ENCODE measurements at places on chromosomes 11 and 22.

- no peak for DNase-seq
Observed at GRCh38 chr11:93196816-93197379, 893 bp downstream of the SLC36A4 start.

DNA sequence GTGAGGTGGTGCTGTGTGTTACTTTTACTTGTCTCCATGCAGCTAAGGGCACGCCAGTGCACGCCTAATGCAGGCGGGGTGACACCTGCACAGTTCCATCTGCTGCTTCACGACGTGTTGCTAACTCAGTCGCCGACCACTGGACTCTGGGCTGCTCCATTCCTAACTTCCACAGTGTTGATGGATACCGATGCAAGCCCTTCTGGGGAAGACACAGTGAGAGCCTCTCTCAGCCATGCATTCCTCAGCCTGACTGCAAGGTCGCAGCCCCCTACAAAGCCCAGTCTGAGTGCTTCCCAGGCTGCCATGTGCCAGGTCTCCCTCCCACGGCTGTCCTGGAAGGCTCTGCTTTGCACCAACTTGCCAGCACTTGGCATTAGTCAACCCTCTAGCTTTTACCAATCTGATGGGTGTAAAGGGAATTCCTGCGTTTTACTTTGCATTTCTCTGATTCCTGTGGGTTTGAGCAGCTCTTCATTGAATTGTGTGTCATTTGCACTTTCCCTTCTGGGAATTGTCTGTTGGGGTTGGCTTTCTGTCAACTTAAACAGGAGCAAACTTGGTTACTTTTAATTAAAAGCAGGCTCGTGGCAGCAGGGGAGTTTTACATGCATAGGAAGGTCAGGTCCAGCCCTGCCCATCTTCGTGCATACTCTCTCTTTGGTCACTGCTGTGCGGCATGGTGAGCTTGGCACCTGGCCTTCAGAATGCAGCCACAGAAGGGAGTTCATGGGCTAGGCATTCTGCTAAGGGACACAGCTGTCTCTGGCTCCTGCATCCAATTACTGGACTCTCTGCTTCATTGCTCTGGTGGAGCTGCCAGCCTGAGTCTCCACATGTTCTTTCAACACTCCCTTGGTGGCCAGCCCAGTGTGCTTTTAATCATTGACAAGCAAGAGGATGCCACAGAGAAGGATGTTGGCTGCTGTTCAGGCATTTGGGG, 34.6 kb upstream of the SHANK2 start:
- DNase-seq, result no peak

GRCh38 chr11:103631841-103632240, 404.6 kb upstream of the DDI1 start:
- DNase-seq, result no peak

DNA sequence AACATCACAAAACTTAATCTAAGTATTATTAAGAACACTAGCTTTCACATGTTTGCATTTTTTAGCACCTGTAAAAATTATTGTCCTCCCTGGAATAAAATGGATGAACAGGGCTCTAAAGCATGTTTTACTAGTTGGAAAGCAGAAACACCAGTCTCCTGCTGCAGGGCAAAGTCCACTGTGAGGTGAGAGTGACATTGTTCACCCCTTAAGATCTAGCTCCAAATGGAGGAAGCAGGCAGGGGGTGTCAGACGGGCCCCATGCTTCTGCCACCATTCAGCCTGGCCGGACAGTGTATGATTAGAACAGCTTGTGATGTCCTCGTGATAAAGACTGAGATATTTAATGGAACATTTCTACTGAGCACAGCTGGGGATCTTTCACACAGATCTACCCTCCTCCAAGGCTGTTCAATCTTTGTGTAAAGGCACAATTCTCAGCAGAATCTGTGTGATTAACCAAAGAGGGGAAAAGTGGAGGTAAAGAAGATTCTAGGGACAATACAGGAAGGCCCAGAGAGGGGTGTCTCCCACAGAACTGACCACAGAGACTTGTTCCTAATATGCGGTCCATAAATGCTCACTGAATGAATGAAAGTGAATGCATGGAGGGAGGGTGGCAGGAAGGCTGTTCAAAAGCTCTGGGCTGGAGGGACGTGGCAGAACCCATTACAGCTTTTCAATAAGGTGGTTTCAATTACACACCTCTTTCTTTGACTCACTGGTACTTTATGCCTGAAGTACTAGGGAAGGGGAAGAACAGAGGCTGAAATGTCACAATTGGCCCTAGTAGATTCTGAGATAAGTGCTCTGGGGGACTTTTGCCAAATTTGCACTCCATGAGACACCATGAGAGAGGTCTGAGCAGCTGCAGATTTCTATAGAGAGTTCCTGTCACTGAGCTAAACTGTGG, 239.1 kb upstream of the ARHGAP20 start:
- no peak for DNase-seq

GRCh38 chr11:91857179-91857578, 367.4 kb upstream of the FAT3 start:
- DNase-seq, result no peak

DNA sequence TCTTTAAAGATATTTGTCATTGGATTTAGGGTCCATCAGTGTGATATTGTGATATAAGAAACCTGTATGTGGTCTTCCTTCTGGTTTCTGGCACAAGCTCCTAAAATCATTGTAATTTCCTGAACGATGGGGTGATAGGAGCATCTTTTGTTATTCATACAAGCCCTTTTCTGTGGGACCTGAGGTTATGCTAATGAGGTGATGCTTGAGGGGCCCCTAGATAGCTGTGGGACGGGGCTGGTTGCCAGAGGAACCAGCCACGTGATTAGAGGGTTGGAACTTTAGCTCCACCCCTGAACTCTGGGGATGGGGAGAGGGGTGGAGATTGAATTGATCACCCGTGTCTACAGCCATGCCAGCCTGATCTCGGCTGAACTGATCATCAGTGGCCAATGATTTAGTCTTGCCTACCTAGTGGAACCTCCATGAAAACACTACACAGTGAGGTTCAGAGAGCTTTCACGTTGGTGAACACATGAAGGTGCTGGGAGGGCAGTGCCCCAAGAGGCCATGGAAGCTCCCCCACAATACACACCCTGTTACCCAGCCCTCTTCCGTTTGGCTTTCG, 62.8 kb downstream of the BCR start:
- peak; percentile 32 for DNase-seq

GRCh38 chr11:101188801-101189200, 59.2 kb upstream of the PGR start:
- no peak for DNase-seq

DNA sequence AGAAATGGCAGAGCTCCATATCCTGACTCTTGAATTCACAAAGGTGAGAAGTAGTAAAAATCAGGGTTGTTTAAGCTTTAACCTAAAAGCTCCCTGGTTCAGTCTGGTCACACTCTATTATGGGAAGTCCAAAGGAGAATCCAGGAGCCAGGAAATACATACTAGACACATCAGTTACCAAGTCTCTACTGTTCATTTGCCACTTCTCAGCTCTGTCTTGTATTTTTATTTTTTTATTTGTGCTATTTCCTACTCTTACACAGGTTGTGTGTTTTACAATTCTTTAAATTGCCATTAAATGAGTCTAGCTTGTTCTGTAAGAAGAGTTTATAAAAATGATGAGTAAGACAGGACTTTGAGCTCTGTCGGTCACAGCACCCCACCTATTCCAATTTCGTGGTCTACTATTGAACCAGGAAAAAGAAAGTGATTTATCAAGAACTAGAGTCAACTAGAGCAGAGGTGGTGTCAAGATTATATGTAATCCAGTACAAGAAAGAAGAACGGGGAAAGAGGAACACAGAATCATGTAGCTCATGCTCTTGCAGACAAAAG, 9.7 kb downstream of the MS4A12 start:
- DNase-seq, result no peak

- no peak for DNase-seq
Observed at GRCh38 chr11:11389238-11389637, 36.2 kb upstream of the CSNK2A3 start.

- DNase-seq, result no peak
Observed at GRCh38 chr11:83007909-83008580, 63.7 kb downstream of the RAB30 start.

- DNase-seq, result no peak
Observed at GRCh38 chr11:15558513-15559181, 443.9 kb downstream of the INSC start.

DNA sequence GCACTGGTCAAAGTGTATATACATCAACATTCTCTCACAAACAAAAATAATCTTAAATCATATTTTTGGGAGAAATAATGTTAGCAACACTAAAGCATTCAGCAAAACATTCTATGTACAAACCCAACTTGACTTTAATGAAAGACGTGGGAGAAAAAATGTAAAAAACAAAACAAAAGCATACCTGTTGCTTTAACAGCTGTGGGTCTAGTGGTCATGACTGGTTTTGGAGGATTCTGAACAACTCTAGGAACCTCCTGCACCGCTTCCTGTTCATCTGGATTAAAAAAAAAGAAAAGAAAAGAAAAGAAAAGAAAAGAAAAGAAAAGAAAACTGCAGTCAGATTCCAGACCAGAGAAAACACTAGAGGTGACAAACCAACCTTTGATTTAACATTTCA, 2.1 kb downstream of the FNBP4 start:
- DNase-seq, result no peak

GRCh38 chr22:46581538-46582244, 38.5 kb upstream of the GRAMD4 start:
- DNase-seq, result no peak

GRCh38 chr11:57427727-57428082, 784 bp upstream of the SLC43A3 start:
- DNase-seq, result no peak

DNA sequence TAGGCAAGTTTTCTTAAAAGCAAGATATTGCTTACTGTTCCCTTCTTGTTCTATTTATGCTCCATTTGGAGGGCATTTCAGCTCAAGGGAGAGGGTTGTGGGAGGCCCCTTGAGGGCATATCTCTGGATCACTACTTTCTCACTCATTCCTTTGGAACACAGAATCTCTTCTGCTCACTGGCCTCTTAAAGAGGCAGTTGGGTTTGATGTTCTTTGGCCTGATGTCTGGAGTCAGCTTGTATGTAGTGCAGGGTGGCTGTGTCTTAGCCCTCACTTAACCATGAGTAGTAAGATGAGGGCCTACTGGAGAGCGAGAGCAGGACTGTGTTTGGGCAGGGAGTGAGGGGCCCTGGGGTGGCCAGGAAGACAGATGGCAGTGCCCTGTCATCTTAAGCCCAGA, 3.6 kb downstream of the INCENP start:
- DNase-seq, result no peak

DNA sequence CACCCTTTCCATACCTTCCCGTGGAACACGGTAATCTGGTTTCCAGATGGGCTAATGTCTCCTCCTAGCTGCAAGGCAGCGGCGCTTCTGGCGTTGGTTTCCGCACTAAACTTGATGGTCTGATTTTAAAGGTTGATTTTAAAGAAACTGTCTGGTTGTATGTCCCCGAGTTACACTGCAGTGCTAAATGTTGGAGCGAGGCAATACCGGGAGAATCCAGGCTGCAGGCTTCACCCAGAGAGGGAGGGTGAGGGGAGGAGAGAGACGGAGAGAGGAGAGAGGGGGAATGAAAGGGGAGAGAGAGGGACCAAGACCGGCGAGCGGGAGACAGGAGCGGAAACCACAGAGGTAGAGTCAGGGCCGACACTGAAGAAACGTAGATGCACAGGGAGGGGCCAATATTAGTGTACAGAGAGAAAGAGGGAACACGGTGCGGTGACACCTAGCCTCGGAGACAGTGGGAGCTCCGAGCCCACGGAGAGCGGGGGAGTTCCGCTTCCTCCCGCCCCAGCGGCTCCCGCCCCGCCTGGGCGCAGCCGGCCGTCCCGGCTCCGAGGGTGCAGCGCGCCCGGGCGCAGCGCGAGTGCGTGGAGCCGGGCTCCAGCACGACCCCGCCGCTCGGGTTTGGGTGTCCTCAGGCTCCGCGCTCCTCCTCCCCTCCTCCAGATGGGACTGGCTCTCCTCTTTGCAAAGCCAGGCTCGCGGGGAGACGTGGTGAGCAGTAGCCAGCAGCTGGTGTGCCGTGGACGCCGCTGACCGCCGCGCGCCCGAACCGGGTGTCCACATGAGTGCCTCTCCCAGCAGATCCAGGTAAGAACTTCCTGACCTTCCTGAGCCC, 71.9 kb upstream of the GRAMD1B start:
- no peak for DNase-seq

- no peak for DNase-seq
Observed at GRCh38 chr11:14342906-14343305, 16.1 kb downstream of the RRAS2 start.

- no peak for DNase-seq
Observed at GRCh38 chr11:1553808-1554594, 18.1 kb downstream of the DUSP8 start.

DNA sequence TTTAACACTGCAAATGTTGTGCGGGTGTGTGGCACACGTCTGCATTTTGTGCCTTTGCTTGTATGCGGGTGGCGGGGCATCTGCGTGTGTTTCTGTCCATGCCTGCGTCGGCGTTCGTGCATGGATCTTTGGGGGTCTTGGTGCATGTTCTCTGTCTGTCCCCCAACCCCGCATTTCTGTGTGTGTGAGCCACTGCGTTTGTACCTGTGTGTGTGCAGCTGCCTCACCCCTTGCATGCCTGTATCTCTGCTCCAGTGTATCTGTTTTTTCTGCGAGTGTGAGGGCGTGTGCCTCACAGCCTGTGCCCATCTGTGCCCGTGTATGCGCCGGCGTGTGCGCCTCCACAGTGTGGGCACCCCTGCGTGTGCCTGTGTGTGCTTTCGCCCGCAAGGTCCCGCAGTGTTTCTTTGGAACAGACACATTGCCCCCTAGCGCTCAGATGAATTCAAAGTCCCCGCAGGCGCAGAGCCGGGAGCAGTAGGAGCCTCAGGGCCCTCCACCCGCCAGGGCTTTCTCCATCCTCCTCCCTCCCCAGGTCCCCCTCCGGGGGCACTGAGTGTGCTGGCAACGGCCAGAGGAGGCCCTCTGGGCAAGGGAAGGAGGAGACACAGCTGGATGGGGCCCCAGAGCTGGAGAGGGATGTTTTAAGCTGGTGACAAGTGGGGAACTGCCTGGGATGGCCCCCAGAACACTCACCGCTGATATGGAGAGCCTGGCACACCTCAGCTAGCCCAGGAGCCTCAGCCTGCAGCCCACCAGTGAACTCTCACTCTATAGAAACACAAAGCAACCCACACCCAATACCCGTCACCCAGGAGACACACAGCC, 3.1 kb upstream of the MN1 start:
- peak; percentile 27 for DNase-seq

- no peak for DNase-seq
Observed at GRCh38 chr22:46604306-46604690, 15.9 kb upstream of the GRAMD4 start.

DNA sequence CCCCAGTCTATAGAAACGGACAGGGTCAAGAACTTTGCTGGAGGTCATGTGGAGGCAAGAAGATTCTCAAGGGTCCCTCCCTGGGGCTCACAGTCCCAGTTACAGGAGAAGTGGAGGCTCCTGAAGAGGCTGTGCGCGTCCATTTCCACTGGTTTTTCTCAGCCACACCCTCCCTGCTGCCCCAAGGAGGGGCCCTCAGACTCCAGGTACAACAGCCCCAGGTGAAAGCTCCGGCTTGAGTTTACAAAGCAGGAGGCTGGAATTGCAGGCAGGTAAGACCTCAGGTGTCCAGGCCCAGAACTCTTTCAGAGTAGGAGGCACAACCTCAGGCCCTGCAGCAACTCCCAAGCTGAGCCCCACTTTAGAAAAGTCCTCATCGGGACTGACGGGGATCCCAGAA, 3.1 kb downstream of the SHANK2 start:
- DNase-seq, result no peak
